Activated CD4-positive, alpha-beta T cell treated with anti-CD3 and anti-CD28 coated beads, Interleukin-2, amount 10 ng/mL, durations not matched to agents 7 days and 5 days (primary cell): ENCODE measurements at places on chromosomes 2 and 18.

- no peak for DNase-seq
These were observed 35.3 kb downstream of the ACVR1C start for GRCh38 chr2:157593411-157593810.

DNA sequence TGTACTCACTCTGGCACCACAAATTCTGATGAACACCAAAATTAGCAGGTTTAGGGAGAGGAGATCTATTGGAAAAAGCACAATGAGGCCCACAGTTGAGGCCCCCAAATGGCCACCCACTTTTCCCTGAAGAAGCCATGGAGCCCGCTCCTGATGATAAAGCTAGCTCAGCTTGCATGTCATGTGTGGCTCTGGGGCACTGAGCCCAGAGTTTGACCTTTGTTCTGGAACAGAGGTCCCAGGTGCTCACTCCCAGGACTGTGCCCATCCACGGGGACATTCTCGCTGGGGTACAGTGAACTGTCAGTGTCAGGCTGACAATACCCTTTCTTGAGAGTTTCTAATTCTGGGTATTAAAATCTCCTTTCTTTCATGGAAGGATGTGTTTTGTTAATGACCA, 36.2 kb downstream of the XDH start:
- DNase-seq = no peak

- DNase-seq = no peak
These were observed 2.6 kb downstream of the HOXD9 start for GRCh38 chr2:176124947-176125771.

DNA sequence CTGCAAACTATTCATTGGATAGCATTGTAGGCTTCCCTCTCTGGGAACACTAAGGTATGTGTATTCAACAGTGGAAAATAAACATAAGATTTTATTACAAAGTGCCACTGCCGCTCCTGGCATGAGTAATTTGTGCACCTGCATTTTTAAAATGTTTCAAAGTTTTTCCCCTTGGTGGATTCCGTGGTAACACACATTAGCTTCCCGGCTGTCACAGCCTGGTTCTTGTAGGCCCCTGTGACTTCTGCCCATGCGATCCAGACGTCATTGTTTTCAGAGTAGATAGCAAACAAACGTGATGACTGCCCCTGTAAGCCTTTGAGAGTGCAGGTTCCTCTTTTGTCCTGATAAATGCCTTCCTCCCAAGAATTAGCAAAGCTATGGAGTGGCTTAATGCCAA, 421.0 kb downstream of the ZNF521 start:
- DNase-seq = no peak

DNA sequence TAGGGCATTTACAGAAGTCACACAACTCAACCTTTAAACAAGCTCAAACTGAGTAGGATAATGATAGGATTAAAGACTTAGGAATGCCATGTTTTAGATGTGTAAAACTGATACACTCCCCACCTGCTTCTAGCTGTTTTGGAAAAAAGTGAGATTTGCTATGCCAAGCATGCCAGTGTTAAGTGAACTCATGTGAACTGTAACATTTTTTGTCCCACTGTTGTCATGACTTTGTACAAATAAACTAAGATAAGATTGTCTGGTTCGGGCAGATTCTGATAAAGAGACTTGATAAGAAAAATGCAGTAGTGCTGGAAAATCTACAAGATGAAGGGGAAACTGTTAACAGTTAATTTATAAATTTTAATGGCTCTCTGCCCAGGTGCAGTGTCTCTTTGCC, 66.5 kb downstream of the GLS start:
- no peak for DNase-seq

- peak; percentile 43 for DNase-seq
These were observed 94.2 kb upstream of the DLX2 start for GRCh38 chr2:172196768-172197431.
